Central memory CD4-positive, alpha-beta T cell (primary cell): ENCODE measurements at places on chromosomes 3 and 15.

- DNase-seq, result no peak
Measured at GRCh38 chr3:141096981-141097380, 45.8 kb downstream of the SPSB4 start.

DNA sequence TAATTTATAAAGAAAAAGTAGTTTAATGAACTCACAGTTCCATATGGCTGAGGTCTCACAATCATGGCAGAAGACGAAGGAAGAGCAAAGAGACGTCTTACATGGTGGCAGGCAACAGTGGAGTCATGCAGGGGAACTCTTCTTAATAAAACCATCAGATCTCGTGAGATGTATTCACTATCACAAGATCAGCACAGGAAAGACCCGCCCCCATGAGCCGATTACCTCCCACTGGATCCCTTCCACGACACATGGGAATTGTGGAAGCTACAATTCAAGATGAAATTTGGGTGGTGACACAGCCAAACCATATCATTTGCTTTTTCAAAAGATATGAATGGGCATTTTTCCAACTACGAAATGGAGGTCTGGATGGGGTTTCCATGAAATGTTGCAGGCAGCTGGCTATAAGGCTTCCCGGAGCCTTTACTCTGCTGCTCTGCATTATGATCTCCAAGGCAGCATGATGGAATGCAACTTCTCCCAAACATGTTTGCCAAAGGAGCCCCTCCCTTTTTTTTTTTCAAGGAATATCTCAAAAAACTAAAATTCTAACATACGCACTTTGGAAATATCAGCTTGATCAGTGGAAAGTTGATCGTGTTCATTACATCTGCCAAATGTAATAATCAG, 189.7 kb downstream of the MEX3B start:
- no peak for DNase-seq

- DNase-seq, result no peak
Measured at GRCh38 chr15:85955501-85956391, 123.9 kb upstream of the AGBL1 start.

DNA sequence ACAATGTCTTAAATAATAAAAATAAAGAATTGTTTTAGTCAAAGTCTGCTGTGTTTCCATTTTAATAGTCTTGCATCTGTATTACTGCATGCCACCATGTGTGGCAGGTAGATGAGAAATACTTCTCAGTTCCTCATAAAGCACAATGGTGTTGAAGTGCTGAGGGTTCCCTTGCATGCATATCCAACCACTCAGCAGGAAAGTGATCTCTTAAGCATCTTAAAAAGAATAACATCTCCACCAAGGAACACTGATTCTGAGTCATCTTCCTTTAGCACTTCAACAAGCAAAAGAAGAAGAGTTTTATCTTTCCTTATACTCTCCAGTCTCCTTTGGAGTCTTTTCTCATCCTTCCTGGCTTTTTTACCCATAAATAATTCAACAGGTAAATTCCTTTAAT, 602.0 kb downstream of the TBL1XR1 start:
- no peak for DNase-seq

DNA sequence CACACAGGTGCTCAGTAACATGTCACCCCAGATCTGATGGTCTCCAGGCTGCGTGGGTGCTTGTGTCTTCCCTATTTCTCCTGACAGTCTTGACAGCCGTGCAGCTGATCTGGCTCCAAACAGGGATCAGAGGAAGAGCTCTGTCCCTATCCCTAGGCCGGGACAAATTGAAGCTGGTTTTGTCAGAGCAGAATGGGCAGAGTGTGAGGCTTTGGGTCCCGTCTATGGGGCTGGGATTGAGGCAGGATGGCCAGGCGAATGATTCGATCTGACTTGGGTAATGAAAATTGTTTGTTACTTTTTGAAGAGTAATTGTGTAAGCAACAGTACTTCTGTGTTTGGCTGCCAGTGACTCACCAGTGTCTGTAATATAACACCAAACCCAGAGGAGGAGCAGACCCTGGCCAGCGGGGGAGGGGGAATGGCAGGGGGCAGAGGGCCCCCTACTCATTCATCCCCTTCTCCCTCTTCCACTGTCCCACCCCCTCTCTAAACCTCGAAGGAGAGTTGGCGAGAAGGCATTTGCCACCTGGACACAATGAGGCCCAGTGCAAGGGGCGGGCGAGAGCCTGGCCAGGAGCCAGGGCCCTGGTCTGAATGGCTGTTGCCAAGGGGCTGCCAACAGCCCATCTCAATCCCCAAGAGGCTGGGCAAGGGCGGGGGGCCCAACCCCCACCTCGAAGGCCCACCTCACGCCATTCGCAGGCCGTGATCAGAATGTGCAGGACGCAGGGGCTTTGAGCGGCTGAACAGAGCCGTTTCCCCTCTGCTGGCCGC, 4.9 kb upstream of the MAGEF1 start:
- DNase-seq, result no peak

DNA sequence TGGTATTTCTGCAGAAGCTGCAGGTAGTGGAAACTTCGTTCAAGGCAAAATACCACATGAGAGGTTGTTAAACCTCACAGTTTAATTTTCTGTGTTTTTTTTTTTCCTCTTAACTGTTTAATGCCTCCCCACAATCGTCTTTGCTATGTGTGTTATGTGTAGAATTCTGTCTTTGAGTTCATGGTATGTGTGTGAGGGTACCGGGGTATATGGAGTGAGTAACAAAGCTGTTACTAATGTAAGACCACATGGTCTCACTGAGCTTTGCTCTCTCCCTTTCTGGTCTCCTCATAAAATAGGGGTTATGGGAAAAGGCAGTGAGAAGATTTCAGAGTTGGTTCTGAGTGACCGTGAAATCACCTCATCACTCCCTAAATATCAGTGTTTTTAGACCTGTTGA, 143.6 kb downstream of the USP13 start:
- DNase-seq, result no peak

DNA sequence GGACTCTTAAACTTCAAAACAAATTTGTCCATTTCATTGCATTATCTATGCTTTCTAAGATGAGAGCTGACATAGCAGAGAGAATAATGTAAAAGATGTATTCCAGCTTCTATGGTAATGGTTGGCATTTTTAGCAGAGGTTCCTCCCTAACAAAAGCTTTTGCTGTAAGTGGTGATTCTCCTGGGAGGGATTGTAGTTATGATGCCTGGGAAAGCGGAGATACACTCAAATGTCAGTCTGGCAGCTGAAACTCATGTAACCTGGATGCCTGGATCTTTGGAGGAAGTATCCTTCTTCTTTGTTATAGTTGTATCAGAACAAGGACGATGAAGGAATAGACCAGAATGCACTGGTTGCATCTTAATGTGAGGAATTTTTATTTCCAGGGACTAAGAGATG, 7.5 kb downstream of the CHL1 start:
- DNase-seq, result no peak

DNA sequence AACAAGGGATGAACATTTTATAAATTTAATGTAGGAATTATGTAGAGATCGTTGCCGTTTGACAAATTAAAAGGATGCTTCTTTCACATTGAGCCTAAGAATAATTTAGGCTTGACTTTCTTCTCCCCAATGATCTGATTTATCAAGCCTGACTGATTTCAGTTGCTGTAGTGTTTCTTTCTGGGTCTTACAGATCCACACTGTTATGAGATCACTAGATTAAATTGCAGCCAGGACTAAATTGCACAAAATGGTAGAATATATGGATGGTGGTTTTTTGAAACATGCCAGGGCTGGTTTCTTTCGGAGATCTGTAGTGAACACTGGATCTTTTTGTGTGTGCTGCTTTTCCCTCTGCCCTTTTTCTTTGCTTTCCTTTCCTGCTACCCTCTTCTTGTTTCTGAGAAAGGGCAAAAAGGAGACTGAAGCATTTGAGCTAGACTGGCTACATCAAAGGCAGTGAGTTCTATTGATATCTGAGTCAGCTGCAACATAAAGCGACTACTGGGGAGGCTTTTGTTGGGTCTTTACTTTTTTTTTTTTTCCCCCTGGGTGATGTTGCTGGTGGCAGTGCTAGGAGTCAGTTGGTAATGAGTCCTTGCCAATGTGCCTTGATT, 83.0 kb downstream of the AKAP13 start:
- DNase-seq, result no peak

- peak; percentile 58 for DNase-seq
Measured at GRCh38 chr3:122322095-122323075, 2.7 kb upstream of the CSTA start.

DNA sequence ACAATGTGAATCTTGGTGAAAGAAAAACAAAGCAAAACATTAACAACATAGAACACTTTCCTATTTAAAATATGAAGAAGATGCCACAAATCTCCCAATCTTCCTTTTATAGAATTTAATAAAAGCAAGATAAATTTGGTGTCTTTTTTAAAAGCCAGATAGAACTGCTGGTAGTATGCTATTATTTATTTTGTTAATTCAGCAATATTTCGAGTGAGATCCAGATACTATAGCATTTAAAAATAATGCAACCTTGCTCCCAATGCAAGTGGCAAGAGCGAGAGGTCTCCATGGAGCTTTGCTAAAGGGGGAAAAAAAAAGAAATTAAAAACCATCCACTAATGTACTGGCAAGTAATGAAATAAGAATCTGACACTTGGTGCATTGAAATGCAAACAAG, 121.8 kb downstream of the IL20RB start:
- no peak for DNase-seq

DNA sequence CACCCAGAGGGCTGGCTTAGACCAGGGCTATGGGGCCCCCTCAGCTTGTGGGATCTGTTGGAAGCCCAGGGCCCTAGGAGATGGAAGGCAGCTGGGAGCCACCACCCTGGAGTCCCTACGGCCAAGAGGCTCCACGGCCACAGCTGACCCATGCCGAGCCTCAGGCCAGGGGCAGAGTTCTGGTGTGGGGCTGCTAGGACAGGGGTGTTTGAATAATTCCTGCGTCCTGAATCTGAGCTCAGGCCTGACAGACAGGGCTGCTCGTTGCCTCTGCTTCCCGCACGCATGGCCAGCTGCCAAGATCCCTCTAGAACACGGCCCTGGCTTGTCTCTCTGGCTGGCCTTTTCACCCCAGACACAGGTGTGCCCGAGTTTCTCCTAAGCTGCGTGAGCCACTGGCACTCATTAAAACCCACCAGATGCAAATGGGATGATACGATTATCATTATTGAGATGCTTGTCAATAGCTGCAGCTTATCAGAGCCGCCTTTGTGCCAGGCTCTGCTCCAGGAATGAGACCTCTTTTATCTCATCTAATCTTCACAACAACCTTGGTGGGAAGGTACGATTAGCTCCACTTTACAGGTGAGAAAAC, 70.2 kb downstream of the EFCAB12 start:
- no peak for DNase-seq

DNA sequence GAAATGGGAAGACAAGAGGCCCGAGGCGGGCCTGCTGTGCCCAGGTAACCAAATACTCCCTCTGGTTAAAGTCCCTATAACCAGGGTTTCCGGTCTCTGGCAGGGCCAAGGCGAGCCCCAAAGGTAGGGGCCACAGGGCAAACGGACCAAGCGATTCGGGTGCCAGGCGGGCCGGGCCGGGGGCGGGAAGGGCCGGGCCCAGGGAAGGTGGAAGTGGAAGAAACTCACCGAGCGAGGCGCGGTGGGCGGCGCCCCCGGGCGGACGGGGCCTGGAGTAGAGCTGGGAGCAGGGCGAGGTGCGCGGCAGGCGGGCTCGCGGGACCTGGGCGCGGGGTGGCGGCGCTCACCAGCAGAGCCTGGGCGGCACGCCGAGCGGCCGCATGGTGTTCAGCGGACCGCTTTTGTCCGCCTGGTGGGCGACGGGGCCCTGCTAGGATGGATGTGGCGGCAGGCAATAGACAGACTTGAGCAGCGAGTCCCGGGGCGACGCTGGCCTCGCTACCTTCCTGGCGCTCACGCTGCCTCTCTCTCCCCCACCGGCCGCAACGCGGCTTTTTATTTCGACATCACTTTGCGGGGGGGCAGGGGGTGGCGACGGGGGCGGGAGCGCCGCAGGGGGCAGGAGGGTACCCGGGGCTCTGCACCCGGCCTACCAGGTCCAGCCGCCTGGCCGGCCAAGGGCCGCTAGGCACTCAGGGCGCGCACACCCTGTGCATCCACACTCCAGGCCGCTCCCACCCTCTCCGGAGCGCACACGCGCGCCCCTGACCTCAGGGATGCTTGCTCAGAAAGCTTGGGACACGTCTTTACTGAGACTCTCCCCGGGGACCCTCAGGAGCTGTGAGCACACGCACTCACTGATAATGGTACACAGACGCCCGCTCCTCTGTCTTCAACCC, at the start of gene GATA2:
GATA2 (minus strand) TSS at position 531 of the 899 bp plus-strand sequence. CDS start 6,170 bp downstream, outside the sequence.
- no peak for DNase-seq

DNA sequence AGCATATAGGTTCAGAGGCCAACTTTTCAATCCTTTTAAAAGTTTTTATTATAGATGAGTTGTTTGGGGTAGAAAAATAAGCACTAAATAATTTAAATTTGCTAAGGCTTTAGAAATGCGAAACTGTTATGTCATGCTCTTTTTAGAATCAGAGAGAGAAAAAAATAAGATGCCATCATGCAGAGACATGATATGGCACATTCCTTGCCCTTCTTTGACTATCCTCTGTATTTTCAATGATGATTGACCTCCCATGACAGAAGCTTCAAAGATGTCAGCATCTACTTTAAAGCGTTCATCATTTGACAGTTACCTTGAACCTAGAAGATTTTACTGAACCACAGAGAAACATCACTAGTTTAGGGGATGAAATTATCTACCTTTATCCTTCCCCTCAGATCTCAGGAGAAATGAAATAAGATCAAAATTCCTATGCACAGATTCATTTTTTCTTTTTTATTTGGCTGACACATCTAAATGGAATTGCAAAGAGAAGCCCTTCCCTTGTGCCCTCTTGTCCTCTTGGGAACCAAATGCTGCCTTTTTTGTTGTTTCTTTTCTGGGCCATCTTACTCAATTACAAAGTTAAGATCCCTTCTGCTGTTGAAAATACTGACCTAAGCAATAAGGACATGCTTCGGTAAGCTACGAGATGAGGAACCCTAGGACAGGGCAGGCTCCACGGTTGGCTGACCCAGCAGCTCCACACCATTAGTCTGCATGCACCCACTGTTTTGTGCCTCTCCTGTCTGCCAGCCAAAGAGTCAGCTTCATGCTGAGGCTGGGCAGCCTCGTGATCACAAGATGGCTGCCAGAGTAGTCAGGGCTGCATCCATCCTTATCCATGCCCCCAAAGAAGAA, 289.7 kb upstream of the TPM1 start:
- DNase-seq, result no peak

- DNase-seq, result no peak
Measured at GRCh38 chr3:70607469-70607868, 295.0 kb upstream of the MDFIC2 start.

GRCh38 chr3:174548841-174549623, 310.1 kb upstream of the NAALADL2 start:
- DNase-seq, result no peak

GRCh38 chr15:42163947-42164550, 7.6 kb upstream of the PLA2G4F start:
- no peak for DNase-seq
